ENCODE measurements at places on chromosomes 7 and 10. TPM values are rescaled to one million over a fixed set of nuclear protein-coding genes. Genes with fewer than 3 reads are reported as not detected.

CYP2E1 gene
- total RNA-seq: 1.00 TPM

OR2A2 gene
- total RNA-seq: not detected

NUPR2 gene
- total RNA-seq: not detected

TFEC gene
- 1.2 TPM for total RNA-seq

TDRD1 gene
- total RNA-seq: 5.8 TPM

ITGB8 gene
- 1.9 TPM for total RNA-seq

PILRA gene
- 3.6 TPM for total RNA-seq

SPDYE6 gene
- total RNA-seq: not detected

ARHGAP22 gene
- total RNA-seq: 5.2 TPM

GRCh38 chr10:20396701-20397100 lies 500.4 kb downstream of the NEBL start:
- no peak for DNase-seq

DNA sequence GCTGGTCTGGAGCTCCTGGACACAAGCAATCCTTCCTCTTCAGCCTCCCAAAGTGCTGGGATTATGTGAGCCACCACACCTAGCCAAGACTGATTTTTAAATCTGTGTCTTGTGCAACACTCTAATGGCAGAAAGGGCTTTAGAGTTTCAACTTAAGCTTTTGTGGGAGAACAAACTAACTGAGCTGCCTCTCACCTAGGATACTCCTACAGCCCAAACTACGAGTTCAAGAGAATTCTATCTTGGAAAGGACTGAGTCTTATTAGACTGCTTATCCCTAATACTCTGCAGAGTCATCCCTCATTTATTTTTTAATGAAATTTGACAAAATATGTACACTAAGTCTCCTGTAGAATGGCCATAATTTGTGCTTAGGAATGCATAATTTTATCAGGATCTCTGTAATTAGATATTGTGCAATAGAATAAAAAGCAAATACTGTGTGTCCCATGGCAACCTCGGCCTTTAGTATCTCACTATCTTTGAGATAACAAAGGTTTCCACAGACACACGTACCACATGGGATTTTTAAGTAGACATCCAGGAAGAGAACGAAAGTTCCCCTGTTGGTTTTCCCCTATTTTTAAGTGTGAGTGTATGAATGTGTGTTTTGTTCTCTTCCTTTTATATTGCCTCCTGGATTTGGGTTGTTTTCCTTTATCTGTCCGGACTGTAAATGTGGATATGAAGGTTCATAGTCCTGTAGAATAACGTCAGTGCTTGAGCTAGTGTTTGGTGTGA lies 199.4 kb upstream of the TCF7L2 start:
- DNase-seq: no peak

- no peak for DNase-seq
These were observed 136.6 kb upstream of the ZNF32 start for GRCh38 chr10:43785252-43785651.

- no peak for DNase-seq
These were observed 414.7 kb downstream of the SUGCT start for GRCh38 chr7:40549372-40550039.

DNA sequence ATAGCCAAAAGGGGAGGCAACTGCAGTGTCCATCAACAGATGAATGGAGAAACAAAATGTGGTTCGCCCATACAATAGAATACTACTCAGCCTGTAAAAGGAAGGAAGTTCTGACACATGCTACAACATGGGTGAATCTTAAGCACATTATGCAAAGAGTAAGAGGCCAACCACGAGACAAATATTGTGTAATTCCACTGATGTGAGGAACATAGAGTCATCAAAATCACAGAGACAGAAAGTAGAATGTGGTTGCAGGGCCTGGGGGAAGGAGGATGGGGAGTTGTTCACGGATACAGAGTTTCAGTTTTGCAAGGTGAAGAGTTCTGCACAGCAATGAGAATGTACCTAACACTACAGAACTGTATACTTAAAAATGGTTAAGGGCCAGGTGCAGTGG lies 13.7 kb upstream of the C10orf71 start:
- no peak for DNase-seq

DNA sequence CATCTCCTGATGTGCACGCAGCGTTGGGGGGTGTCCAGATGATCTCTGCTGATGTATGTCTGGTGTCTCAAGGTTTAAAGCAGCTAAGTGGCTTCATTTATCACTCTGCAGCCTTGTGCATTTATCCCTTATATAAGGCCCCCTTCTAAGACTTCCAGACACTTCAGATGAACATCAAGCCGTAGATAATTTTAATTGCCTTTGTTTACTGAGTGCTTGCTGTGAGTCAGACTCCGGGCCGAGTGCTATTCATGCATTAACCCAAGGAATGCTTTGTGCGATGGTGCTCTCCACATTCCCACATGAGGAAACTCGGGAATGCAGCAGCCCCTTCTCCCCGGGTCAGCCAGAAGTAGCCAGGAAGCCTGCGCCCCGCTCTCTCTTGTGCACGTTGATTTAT lies 328.6 kb upstream of the COBL start:
- DNase-seq: no peak

DNA sequence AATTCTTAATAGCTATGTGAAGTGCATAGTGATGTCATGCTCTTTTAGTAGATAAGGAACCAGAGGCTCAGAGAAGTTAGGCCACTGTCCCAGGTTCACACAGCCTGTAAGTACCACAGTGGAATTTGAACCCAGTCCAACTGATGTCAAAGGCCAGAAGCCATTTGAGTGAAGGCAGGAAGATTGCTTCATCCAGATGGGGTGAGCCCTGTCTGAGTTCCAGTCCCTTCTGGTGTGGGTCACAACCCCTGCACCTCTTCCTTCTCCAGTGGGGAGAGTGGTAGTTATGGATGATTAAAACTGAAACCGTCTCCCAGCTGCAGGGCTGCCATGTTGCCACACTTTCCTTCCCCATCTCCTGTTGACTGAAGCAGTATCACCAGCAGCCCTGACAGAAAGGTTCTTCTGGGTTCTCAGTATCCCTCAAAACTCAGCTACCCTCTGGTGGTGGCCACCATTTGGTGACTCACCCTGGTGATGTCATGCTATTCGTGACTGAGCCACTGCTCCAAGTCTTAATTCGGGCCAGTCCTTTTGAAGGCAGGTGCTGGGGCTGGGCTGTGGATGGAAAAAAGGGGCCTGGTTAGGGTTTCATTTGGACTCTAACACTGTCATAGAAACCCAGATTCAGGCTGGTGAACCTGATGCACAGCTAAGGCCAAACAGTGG lies 1.5 kb upstream of the C10orf95 start:
- DNase-seq: no peak

- no peak for DNase-seq
These were observed 27.0 kb upstream of the SUN1 start for GRCh38 chr7:805261-805660.

GRCh38 chr7:137539111-137539715 lies 195.7 kb upstream of the PTN start:
- no peak for DNase-seq

DNA sequence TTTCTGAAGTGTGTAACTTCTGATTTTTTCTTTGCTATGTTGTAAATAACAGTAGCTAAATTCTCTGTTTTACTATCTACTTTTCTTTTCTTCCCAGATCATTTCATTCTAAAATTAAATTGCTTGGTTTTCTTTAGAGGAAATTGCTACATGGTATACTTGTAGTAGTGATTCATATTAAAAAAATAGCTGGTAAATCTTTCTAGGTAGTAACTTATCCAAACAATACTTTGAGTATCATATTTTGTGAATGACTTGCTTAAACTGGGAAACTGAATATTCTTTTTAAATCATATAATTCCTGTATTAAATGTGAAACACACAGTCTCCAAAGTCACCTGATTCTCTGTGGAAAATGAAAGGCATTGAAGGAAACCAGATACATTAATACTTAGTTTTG lies 85.5 kb downstream of the ZNRF2 start:
- DNase-seq: no peak

DNA sequence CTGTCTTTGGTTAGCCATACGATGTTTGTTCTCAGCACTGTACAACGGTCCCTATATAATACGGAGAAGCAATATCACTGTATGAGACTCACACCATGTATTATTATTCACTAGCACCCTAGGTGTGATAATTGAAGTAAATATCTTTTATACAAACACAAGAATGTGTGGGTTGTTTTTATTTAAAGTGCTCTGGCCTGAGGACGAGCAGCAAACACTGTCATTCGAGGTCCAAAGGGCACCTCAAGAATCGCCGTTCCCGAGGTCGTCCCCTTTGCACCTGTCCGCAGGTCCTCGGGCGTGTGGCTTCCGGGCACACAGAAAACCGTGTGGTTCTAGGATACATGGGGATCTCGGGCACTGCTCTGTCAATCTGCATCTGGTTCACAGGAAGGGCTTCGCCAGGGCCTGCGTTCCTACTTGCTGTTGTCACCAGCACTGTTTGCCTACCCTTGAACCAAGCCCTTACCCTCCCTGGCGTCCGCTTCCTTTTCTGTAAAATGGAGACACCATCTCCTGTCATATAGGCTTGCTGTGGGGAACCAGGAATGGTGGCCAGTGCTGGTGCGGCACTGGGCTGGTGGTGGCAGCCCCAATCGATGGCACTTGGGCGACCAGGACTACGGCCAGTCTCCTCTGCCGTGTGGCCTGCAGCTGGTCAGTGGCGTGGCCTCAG lies 28.5 kb upstream of the SH2B2 start:
- no peak for DNase-seq

DNA sequence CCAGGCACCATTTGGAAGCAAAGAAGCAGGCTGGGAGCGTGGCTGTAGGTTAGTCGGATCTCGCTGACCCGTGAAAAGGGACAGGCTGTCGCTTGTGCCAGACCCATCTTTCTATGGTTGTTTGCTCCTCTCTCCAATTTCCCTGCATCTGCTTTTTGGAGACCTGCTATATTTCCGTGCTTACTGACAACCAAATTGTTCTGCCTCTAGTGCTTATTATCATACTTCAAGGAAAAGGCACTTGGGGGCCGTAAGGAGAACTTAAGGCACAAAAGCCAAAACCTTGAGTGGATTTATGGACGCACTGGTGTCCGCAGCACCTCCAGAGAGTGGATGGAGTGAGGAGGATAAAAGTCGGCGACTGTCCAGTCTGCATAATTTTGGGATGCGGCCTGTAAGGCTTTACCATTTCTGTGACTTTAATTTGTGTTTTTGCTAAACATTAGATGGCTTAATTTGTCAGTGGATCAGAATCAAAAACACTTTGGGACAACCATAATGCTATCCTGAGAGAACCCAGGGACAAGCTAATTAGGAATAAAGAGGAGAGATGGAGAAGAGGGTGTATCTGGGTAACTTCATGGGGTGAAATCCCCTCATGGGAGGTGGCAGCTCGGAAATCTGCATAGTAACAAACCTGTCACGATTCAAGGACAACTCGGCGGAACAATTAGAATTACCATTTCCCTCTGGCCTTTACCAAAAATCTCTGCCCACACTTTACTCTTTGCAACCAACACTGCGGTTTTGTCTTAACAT lies 206.7 kb downstream of the HDAC9 start:
- no peak for DNase-seq

DNA sequence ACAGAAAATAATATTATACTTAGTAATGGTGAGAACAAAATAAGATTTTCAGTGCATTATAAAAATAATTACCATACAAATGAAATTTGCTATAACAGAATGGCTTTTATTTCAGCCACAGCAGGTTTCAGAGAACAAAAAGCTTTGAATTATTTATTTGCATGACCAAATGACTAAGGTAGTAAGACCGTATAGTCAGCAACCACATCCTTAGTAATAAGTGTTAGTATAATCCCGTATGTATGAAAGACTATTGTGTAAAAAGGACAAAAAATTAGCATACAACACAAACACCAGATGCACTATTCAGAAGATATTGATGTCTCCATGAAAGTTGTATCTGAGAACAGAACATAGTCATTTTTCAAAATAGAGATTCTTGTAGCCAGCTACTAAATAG lies 12.2 kb downstream of the PDZD8 start:
- no peak for DNase-seq

DNA sequence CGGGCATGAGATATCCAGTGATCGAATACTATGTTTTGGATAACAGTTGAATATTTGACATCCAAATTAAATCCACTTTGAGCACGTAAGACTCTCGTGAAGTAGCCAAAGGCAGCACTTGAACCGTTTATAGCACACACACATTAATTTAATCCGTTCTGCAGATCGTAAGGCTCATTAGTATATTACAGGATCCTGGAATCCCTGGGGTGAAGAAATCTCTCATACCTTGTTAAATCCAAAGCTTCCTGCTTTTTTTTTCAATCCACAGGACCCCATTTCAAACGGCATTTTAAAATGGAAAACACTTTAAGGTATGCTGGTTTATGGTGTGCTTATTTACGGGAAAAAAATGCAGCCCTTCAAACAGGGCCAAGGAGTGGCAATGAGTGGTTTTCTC lies 158.4 kb upstream of the ADARB2 start:
- no peak for DNase-seq

DNA sequence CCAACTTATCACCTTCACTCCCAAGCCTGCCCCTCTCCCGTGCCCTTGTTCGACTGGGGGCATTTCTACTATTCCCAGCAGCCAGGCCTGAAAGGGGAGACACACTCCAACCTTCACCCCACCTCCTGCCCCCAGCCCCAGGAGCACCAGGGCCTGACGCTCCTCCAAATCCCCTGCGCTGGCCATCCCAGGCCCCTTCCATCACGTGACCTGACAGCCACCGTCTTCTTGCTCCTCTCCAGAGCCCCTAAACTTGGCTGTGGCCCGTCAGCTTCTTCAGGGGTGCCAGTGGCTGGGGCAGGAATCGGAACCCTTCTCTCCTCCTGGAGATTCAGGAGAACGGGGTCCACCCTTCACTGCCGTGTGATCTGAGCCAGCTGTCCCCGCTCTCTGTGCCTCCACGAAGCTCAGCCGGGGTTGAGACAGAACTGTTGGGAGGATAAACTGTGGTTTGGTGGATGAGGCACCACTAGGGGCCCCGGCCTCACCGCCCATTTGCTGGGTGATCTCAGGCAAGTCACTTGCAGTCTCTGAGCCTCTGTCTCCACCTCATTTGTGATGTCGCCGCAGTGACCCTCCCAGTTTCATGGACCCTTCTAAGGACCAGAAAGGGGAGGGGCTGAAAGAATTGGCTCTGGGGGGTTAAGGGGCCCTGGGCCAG lies 91.0 kb downstream of the MYL10 start:
- DNase-seq: no peak

DNA sequence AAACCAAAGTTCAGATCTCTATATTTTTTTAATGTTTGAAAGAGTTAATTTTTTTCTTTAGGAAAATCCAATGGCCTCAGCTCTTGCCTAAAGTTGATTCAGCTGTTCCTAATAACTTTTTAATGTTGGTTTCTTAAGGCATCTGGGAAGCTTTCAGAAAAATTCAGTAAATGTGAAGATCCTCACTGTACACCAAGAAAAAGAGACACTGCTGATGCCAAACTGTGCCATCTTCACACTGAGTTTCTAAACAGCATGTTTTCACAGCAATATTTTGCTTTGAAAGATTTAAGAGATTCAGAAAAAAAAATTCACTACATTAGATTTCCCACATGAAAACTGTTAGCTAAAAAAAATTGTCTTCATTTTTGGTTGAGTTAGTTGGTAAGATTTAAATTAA lies 249.4 kb downstream of the NEBL start:
- no peak for DNase-seq

GRCh38 chr10:103986360-103986759 lies 19.4 kb downstream of the SLK start:
- no peak for DNase-seq

GRCh38 chr10:123890226-123890625 lies 1.4 kb downstream of the CPXM2 start:
- DNase-seq: no peak

- no peak for DNase-seq
These were observed 8.0 kb upstream of the DMTF1 start for GRCh38 chr7:87144173-87144657.

- DNase-seq: no peak
These were observed 163.2 kb downstream of the NOC3L start for GRCh38 chr10:94199565-94199964.
